Stimulated activated CD4-positive, alpha-beta T cell treated with anti-CD3 and anti-CD28 coated beads, Interleukin-12 subunit alpha, Interleukin-12 subunit beta, amount 100 ng/mL, for 24 hours (primary cell): ENCODE measurements at places on chromosomes 1 and 21.

GRCh38 chr1:235299169-235299858 is 28.7 kb downstream of the ARID4B start:
- DNase-seq = no peak

DNA sequence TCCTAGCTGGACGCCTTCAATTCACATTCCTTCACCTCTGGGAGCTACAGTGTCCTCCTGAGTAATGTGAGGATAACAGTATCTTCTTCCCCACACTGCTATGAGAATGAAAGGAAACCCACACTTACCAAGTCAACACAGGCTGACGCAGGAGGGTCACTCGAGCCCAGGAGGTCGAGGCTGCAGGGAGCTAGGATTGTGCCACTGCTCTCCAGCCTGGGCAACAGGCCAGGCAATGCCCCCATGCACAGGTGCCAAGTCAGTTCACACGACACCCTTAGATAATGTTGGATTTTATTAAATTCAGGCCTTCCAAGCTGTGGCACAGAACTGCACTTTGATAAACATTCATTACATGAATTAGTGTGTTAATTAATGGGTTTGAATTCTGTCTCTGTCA is 31.9 kb downstream of the MATN1 start:
- no peak for DNase-seq

GRCh38 chr1:209227171-209227570 is 356.3 kb upstream of the CAMK1G start:
- no peak for DNase-seq

DNA sequence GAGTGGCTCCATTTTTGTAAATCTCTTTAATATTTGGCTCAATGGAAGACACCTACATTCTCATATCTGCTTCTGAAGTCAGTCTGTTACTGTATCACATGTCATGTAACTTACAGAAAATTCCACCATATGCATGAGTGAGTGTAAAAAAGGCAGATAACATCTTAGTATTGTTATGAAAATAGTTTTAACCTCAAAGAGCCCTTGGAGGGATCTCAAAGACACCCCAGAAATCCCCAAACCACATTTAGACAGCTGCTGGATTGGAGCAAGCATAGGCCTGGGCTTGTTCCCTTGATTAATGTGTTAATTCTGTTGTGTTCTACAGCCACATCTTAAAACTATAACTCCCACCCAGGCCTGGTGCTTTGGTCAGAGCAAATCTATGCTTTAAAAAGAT is 16.9 kb downstream of the MACO1 start:
- no peak for DNase-seq

GRCh38 chr1:89767618-89768017 is 53.2 kb upstream of the LRRC8D start:
- no peak for DNase-seq

GRCh38 chr1:11645670-11646265 is 8.5 kb downstream of the FBXO2 start:
- DNase-seq = peak; percentile 85
